ENCODE measurements at places on chromosomes 6 and 20. TPM values are rescaled to one million over a fixed set of nuclear protein-coding genes. Genes with fewer than 3 reads are reported as not detected.

The ADGRF5 gene
- not detected for total RNA-seq

The SIM1 gene
- total RNA-seq = not detected

The LY6G6D gene
- not detected for total RNA-seq

The DEFB132 gene
- total RNA-seq = not detected

The MTG2 gene
- 30.1 TPM for total RNA-seq

The SIRPB1 gene
- total RNA-seq = not detected

The CDH4 gene
- total RNA-seq = 0.34 TPM

The ZDHHC14 gene
- total RNA-seq = 10.0 TPM

The CTCFL gene
- under 0.01 TPM for total RNA-seq

The VSTM2L gene
- 4.5 TPM for total RNA-seq

The SFT2D1 gene
- 47.3 TPM for total RNA-seq

The SOX18 gene
- 0.33 TPM for total RNA-seq

The AIG1 gene
- 15.7 TPM for total RNA-seq

The SLPI gene
- total RNA-seq = not detected

The THBS2 gene
- total RNA-seq = 17.4 TPM

The PCNA gene
- 142 TPM for total RNA-seq

The TCP11 gene
- total RNA-seq = not detected

The PLG gene
- not detected for total RNA-seq

The AIF1 gene
- not detected for total RNA-seq

The HLA-DRB5 gene
- 8.4 TPM for total RNA-seq

The AGPAT4 gene
- total RNA-seq = 10.7 TPM
